Activated CD4-positive, alpha-beta T cell treated with anti-CD3 and anti-CD28 coated beads for 4 hours (primary cell): ENCODE measurements at places on chromosomes 5 and 9.

DNA sequence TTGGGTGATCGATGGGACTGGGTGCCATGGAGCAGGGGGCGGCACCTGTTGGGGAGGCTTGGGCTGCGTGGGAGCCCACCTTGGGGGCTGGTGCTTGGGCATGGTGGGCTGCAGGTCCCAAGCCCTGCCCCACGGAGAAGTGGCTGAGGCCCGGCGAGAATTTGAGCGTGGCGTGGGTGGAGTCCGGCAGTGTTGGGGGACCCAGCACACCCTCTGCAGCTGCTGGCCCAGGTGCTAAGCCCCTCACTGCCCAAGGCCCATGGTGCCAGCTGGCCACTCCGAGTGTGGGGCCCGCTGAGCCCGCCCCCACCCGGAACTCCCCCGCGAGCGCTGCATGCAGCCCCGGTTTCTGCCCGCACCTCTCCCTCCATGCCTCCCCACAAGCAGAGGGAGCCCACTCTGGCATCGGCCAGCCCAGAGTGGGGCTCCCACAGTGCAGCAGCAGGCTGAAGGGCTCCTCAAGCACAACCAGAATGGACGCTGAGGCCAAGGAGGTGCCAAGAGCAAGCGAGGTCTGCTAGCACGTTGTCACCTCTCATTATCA is 1178.6 kb upstream of the CDH10 start:
- no peak for DNase-seq

- DNase-seq, result no peak
These were observed 918.9 kb downstream of the DTWD2 start for GRCh38 chr5:118069452-118069851.

DNA sequence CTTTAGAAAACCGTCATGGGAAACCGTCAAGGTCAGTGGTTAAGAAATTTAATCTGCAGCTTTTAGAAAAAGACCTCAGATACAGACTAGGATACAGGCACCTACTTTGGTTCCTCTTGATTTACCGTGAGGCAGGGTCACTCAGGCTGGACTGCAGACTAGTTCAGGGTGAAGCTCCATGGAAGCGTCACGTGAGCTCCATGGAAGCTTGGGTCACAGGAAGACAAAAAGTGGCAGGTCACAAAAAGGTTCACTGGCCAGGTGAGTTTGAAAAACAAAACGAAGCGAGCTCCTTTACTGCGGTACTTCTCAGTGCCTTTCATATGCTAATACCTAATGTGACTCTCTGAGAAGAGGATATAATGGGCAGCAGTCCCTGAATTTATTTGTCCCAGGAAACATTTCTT is 43.0 kb downstream of the PRRC2B start:
- DNase-seq, result no peak

DNA sequence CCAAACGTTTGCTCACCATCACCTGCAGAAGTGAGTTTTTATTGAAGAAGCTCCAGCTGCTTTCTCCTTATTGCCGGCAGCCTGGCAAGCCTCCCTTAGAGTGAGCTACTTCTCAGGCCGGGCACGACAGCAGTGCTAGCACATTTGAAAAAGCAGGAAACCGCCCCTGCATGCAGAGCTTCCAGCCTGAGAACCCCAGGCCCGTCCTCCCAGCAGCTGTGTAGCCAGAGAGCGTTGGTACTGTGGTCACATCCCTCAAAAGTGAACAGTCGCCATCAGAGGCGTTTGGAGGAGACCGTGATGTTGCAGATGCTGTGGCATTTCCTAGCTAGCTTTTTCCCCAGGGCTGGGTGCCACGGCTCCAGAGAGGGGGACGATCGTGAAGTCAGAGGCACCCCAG is 23.5 kb downstream of the SLC25A25 start:
- DNase-seq, result no peak

GRCh38 chr9:95770653-95771131 is 104.8 kb upstream of the ERCC6L2 start:
- no peak for DNase-seq

DNA sequence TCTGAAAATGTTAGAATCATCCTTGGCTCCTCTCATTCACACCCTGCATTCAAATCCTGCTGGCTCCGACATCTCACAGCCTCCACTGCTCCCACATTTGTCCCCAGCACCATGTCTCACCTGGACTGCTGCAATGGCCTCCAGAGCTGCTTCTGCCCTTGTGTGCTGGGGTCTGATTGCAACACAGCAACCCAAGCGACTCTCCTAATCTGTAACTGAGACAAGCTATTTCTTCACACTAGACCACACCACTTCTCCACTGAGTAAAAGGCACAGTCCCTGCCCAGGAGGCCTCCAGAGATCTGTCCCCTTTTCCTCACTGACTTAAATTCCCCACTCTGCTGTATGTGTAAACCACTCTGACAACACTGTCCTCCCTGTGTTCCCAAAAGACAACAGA is 151.1 kb upstream of the TAS2R1 start:
- DNase-seq, result no peak

DNA sequence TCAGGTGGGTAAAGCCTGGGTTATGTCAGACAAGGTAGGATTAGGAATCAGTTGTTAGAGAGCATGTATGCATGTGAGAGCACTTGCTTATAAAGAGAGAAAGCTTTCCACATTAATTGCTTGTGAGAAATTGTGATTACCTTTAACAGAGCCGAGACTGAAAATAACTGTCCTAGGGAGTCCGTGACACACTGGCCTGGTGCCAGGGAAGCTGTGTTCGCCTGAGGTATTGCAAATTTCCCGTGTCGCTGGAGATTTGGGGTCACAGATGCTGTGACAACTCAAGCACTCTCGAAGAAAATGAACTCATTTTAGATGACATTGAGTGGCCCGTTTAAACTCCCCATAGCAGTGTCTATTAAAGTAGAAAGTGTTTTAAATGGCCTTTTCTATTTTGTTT is 9.6 kb downstream of the SLC1A1 start:
- no peak for DNase-seq

DNA sequence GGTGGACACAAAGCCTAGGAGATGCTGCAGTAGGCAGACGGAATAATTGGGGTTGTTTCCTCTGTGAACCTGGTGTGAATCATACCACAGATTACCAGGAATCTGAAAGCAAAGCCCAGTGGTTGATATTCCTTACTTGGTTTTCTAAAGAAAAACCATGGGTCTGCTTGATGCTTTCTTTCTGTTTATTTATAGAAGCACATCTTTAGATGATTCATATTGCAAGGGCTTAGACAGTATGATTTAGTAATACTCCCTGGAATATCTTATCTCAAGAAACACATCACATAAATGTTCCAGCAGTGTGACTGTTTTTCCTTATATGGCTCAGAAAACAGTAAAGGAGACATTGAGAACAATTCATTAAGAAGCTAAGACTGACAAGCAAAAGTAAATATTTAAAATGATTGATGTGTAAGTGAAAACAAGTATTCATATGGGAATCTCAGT is 623.3 kb downstream of the RAB3C start:
- no peak for DNase-seq

DNA sequence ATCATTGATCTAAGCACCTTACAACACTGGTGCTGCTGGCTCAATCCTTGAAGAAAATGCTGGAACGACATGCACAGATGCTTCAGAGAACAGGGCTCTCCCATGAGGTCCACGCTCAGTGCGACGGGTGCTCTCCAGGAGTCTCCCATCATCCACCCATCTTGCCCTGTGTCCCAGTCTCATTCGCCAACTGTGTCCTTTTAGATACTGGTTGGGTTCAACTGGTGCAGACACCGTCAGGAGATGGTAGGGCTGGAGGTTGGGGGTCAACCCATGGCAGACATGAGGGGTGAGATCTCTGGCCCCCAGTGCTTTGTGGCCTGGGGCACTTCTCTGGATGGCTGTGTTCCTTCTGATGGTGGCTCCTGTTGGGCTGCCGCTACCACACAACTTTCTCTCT is 1.6 kb upstream of the OBP2B start:
- no peak for DNase-seq

GRCh38 chr5:98705841-98706240 is 67.6 kb upstream of the RGMB start:
- no peak for DNase-seq

- no peak for DNase-seq
These were observed 47.0 kb downstream of the CFAP90 start for GRCh38 chr5:7803937-7804336.

DNA sequence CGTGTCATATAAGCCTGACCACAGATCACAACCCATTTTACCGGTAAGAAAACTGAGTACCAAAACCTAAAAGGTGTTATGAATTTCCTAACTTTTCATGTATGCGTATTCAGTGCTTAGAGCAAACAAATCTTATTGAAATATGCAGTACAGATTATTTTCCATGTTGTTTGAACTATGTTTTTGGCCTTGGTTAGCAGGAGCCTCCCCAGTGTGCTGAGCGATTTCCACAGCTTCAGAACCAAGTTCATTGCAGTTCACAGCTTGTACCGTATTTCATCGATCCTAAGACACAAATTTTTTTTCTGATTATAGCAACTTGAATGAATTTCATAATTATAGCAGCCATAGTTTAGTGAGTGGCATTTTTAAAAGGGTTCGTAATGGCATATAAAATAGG is 13.7 kb downstream of the ADAMTSL1 start:
- DNase-seq, result no peak

DNA sequence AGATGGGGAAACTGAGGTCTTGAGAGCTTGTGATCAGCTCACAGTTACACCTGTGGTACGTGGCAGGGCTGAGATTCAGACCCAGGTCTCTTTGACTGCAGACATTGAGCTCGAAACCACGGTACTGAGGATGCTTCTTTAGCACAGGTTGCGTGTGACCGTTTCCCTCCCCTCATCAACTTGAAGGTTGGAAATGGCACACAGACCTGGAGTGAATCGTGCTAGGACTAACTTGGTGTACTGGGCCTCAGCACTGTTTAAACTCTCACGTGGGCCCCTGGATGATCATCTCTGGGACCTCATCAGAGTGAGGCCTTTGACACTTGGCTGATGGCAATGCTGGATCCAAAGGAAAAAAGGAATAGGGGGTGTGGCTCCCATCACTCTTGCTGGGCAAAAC is 106.0 kb downstream of the MVB12B start:
- no peak for DNase-seq

- DNase-seq, result no peak
These were observed 304.7 kb downstream of the CTNND2 start for GRCh38 chr5:11599499-11599898.

DNA sequence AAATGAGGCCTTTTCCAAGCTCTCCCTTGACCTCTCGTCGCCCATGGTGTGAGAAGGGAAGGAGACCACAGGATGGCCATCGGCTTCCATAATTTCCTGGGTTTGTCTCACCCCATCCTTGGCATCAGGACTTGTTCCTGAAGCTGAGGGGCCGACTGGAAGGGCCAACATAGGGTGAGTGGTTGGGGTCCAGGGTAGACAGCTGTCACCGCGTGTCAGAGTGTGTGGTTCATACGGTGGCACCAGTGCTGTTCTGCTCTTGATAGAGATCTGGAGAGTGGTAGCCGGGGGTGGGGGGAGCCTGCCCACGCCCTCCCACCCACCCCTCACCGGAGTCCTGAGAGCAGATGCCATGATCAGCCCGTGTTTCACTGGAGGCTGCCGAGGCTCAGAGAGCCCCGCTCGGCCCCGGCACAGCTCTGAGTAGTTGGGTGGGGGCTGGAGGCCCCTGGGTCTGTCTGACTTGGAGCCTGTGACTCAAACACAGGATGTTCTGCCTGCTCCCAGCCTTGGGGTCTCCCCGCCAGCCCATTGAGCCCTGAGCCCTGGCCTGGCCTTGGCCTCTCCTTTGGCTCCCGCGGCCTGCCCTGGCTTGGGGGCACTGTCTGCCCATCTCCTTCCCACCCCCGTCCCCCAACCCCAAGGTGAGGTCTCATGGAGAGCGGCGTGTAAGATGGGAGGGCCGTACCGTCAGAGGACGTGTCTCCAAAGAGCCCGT is 53.1 kb upstream of the IER5L start:
- DNase-seq, result no peak
